ENCODE measurements at places on chromosomes 4 and X. TPM values are rescaled to one million over a fixed set of nuclear protein-coding genes. Genes with fewer than 3 reads are reported as not detected.

GRCh38 chr4:95105112-95105511 is 347.4 kb downstream of the BMPR1B start:
- no peaks in the 10 kb centered on the region for H3K4me1 ChIP-seq
- H3K27me3 ChIP-seq, result no peaks in the 10 kb centered on the region
- no peak overlapping the region for H3K4me3 ChIP-seq
- no peak overlapping the region for H3K27ac ChIP-seq

- H3K27me3 ChIP-seq, result peaks cover 84% of the 10 kb centered on the region
- peaks cover 29% of the 10 kb centered on the region for H3K4me1 ChIP-seq
- no peaks in the 10 kb centered on the region for H3K36me3 ChIP-seq
- peak; percentile 45 for DNase-seq
- H3K4me3 ChIP-seq, result peak overlapping the region; percentile 66
- H3K27ac ChIP-seq, result no peak overlapping the region
Observed at GRCh38 chr4:153791746-153792617, 3.1 kb upstream of the SFRP2 start.

DNA sequence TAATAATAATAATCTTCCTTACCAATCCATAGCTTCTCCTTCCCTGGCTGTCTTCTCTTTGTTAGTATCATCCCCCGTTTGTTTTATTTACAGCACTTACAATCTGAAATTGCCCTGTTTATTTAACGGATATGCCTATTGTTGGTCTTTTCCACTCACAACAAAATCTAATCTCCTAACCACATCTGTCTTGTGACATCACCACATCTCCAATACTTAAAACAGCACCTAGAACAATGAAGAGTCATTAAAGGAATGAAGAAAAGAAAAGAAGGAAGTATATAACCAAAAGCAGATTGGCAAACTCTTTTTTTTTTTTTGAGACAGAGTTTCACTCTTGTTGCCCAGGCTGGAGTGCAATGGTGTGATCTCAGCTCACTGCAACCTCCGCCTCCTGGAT is 38.7 kb upstream of the JADE1 start:
- H3K4me3 ChIP-seq, result no peak overlapping the region
- H3K27me3 ChIP-seq, result no peaks in the 10 kb centered on the region
- H3K36me3 ChIP-seq, result no peaks in the 10 kb centered on the region
- no peak for DNase-seq

DNA sequence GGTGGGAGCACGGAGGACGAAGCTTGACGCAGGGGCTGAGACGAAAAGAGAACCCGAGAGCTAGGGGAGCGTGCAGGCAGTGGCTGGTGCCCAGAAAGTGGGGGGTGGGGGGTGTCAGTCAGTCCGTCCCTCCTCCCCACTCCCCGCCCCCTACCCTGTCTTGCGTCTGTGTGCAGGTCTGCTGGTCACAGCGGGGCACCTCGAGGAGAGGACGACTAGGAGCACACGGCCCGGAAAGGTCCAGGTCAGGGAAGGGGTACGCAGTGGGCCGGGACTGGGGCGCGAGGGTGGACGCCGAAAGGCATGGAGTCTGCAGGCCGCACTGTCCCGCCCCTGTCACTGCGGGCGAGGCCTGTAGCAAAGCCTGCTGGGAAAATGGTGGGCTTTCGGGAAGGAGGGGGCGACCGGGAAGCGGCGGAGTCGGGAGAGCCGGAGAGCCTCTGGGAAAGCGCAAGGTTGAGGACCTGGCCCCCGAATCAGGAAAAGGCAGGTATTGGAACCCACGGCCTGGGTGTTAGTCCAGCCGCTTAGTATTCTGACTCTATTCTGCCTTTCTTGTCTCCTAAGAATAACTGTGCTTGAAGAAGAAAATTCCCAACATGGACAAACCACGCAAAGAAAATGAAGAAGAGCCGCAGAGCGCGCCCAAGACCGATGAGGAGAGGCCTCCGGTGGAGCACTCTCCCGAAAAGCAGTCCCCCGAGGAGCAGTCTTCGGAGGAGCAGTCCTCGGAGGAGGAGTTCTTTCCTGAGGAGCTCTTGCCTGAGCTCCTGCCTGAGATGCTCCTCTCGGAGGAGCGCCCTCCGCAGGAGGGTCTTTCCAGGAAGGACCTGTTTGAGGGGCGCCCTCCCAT is 769 bp downstream of the TCEAL1 start:
- peak overlapping the region; percentile 76 for H3K27ac ChIP-seq
- no peaks in the 10 kb centered on the region for H3K36me3 ChIP-seq
- H3K4me1 ChIP-seq, result peaks cover 14% of the 10 kb centered on the region
- peak overlapping the region; percentile 83 for H3K4me3 ChIP-seq
- no peaks in the 10 kb centered on the region for H3K27me3 ChIP-seq

GRCh38 chrX:31580726-31581125 is 508.9 kb upstream of the FTHL17 start:
- H3K27ac ChIP-seq, result no peak overlapping the region
- no peaks in the 10 kb centered on the region for H3K36me3 ChIP-seq

- H3K27me3 ChIP-seq, result peaks cover 2% of the 10 kb centered on the region
- H3K36me3 ChIP-seq, result no peaks in the 10 kb centered on the region
- no peak for DNase-seq
- no peak overlapping the region for H3K4me3 ChIP-seq
- no peaks in the 10 kb centered on the region for H3K4me1 ChIP-seq
Observed at GRCh38 chr4:185881430-185881829, 69.4 kb upstream of the SORBS2 start.

GRCh38 chr4:18057821-18058533 is 36.4 kb upstream of the LCORL start:
- H3K27me3 ChIP-seq, result peaks cover 33% of the 10 kb centered on the region
- H3K4me3 ChIP-seq, result no peak overlapping the region
- H3K4me1 ChIP-seq, result peaks cover 13% of the 10 kb centered on the region
- no peak for DNase-seq
- no peaks in the 10 kb centered on the region for H3K36me3 ChIP-seq

DNA sequence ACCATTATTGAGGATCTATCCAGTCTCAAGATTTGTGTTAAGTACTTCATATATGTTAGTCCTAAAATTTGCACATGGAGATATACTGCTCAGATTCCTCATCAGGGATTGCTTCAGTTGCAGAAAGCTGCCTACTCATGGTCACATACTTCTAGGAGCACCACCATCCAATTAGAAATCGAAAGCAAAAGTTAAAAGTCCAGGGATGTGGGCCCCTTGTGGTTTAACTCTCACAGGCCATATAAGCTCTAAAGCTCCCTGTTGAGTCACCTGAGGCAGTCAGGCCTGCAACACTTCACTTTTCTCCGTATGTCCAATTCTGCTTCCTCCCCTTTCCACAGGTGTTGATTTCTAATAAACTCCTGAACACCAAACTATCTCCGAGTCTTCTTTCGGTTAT is 84.2 kb downstream of the CNOT6L start:
- peak overlapping the region; percentile 76 for H3K4me3 ChIP-seq
- DNase-seq, result peak; percentile 74
- peaks cover 71% of the 10 kb centered on the region for H3K4me1 ChIP-seq
- H3K27ac ChIP-seq, result peak overlapping the region; percentile 85

- no peaks in the 10 kb centered on the region for H3K36me3 ChIP-seq
- no peak overlapping the region for H3K4me3 ChIP-seq
- no peaks in the 10 kb centered on the region for H3K4me1 ChIP-seq
- H3K27ac ChIP-seq, result no peak overlapping the region
Observed at GRCh38 chr4:67327245-67328017, 217.9 kb downstream of the CENPC start.

DNA sequence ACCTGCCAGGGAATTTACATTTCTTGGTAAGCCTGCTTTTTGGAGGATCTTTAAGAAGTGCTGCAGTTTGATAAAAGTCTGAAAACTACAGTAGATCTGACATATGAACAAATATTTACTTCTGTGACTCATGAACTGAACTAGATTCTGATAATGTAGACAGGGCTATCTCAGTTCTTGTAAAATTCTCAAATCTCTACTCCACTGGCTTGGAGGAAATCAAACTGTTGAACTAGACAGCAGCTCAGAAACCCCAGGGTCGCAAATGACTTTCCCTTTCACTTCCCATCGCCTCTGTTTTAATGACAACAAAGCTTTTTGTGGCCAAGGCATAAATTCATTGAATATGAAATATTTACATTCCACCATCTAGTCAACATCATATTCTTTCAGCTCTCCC is 15.4 kb upstream of the OCIAD1 start:
- peak overlapping the region; percentile 57 for H3K27ac ChIP-seq
- H3K27me3 ChIP-seq, result peaks cover 12% of the 10 kb centered on the region
- H3K4me3 ChIP-seq, result peak overlapping the region; percentile 27
- H3K36me3 ChIP-seq, result no peaks in the 10 kb centered on the region
- H3K4me1 ChIP-seq, result peaks cover 18% of the 10 kb centered on the region

GRCh38 chr4:24519649-24520048 is 64.7 kb downstream of the DHX15 start:
- peaks cover 9% of the 10 kb centered on the region for H3K4me1 ChIP-seq
- no peaks in the 10 kb centered on the region for H3K27me3 ChIP-seq
- H3K4me3 ChIP-seq, result no peak overlapping the region
- no peak for DNase-seq
- peaks cover 57% of the 10 kb centered on the region for H3K36me3 ChIP-seq

DNA sequence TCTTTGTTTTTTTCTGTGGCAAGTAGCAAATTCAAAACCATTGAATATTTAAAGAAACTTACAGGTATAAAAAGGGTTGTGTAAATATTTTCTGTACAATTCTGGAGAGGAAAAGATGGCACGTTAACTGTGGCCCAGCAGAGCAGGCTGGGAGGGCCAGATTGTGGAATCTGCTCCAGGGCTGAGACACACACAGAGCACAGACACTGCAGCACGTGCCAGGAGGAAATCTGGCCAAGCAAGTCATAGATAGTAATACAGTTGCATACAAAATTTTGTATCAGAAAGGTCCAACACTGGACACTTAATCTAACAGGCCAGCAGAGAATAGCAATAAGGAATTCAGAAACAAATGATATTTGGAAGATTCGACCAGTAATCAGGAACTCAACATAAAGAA is 763.7 kb downstream of the PDHA2 start:
- DNase-seq, result no peak
- H3K27ac ChIP-seq, result no peak overlapping the region
- no peaks in the 10 kb centered on the region for H3K4me1 ChIP-seq
- no peak overlapping the region for H3K4me3 ChIP-seq

GRCh38 chrX:29490606-29491005 is 724.8 kb upstream of the MAGEB2 start:
- H3K27me3 ChIP-seq, result no peaks in the 10 kb centered on the region
- no peak for DNase-seq
- no peak overlapping the region for H3K27ac ChIP-seq
- no peak overlapping the region for H3K4me3 ChIP-seq
- H3K4me1 ChIP-seq, result no peaks in the 10 kb centered on the region

The PRMT9 gene
- 13.4 TPM for total RNA-seq

The CENPE gene
- total RNA-seq, result 69.6 TPM

The GAGE12H gene
- not detected for total RNA-seq
